Chondrocyte (in vitro differentiated cells): ENCODE measurements at places on chromosomes 5 and 9.
A peak's percentile ranks its signal among the peaks of the same experiment; 100 is the strongest.

GRCh38 chr5:75052192-75053053 lies at the start of gene GCNT4:
TSS of gene GCNT4 (minus strand) at chr5:75052558. CDS start at chr5:75030037, 22,521 bp downstream.
- DNase-seq, result no peak
- peak within 1 kb of the TSS; percentile 88 for H3K4me3 ChIP-seq
- H3K4me1 ChIP-seq, result peaks cover 68% of the 10 kb centered on the region
- no peaks in the 10 kb centered on the region for H3K36me3 ChIP-seq

GRCh38 chr9:86829496-86830046 lies 117.7 kb downstream of the GAS1 start:
- H3K4me1 ChIP-seq, result peaks cover 14% of the 10 kb centered on the region
- H3K27me3 ChIP-seq, result no peaks in the 10 kb centered on the region
- no peak for DNase-seq
- H3K27ac ChIP-seq, result no peak overlapping the region
- H3K4me3 ChIP-seq, result no peak overlapping the region

DNA sequence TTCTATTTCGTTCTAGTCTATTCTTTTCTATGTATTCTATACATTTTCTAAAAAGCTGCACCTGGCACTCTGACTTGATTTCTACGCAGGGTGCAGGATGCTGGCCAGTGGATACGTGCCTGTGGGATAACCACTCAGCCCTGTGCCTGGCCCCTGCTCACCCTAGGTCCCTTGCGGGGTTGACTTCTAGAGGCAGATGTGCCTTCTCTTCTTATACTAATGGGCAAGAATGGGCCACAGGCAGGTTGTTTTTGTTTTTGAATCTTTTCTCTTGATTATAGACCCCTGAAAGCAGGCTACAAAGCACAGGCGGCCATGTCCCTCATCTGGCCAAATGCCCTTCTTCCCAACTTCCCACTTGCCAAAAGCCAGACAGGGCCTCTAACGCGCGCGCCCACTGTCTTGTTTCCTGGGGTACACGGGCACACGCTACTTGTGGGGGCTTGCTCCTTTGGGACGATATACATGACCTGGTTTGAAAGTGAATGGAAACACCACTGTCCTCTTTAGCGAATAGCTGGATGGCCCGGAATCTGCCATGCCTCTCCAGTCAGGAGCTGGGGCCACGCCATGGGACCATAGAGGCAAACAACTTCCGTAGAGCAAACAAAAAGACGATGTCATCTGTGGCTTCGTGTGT lies 162.7 kb upstream of the IRX2 start:
- no peaks in the 10 kb centered on the region for H3K4me1 ChIP-seq
- H3K4me3 ChIP-seq, result no peak overlapping the region
- no peak overlapping the region for H3K27ac ChIP-seq
- no peaks in the 10 kb centered on the region for H3K36me3 ChIP-seq
- no peak for DNase-seq
- no peaks in the 10 kb centered on the region for H3K27me3 ChIP-seq

- no peaks in the 10 kb centered on the region for H3K36me3 ChIP-seq
- H3K4me3 ChIP-seq, result peak overlapping the region; percentile 87
- H3K27ac ChIP-seq, result no peak overlapping the region
Observed at GRCh38 chr5:180090769-180091546, 19.4 kb upstream of the RNF130 start.

DNA sequence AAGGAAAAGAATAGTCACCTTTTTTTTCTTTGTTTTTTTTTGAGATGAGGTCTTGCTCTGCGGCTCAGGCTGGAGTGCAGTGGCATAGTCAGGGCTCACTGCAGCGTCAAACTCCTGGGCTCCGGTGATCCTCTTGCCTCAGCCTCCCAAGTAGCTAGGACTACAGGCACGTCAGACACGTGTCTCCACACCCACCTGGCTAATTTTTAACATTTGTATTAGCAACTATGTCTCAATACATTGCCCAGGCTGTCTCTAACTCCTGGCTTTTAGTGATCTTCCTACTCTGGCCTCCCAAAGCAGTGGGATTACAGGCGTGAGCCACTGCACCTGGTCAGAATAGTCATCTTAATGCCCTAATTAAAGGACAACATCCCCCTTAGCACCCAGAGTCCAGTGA lies 54.4 kb upstream of the CTSL start:
- H3K36me3 ChIP-seq, result peaks cover 27% of the 10 kb centered on the region
- no peaks in the 10 kb centered on the region for H3K27me3 ChIP-seq
- no peak overlapping the region for H3K4me3 ChIP-seq
- peaks cover 2% of the 10 kb centered on the region for H3K4me1 ChIP-seq
- no peak overlapping the region for H3K27ac ChIP-seq
- DNase-seq, result no peak

- peaks cover 15% of the 10 kb centered on the region for H3K4me1 ChIP-seq
- no peaks in the 10 kb centered on the region for H3K36me3 ChIP-seq
- no peak for DNase-seq
- no peaks in the 10 kb centered on the region for H3K27me3 ChIP-seq
- no peak overlapping the region for H3K27ac ChIP-seq
- no peak overlapping the region for H3K4me3 ChIP-seq
Observed at GRCh38 chr5:40601198-40601868, 78.4 kb upstream of the PTGER4 start.

DNA sequence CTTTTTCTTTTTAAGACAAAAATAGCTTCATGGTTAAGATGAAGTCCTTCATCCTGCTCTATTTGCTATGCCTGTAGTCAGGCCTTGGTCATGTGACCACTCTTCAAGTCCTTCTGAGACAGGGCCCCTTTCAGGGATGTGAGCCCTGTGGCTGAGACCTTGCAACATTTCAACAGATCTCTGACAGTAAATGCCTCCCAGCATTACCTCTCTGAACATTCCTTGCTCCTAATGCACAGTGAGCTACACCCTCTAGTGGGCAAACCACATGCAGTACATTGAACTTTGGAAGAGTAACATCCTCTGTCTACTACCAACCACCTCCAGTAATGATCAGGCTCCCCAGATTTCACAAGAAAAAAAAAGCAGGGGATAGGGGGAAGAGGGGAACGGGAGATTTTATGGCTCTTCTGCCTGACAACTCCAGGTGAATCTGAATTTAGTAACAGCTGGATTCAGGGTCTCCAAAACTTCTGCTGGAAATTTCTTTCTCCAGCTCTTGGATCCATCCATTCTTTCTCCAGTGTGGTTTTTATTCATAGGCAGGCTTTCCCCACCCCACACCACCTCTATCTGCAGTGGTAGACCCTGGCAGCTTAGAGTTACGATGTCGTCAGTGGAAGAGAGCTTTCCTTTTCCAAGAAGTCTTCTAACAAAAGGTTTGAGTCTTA lies 8.9 kb upstream of the FBXO38 start:
- no peaks in the 10 kb centered on the region for H3K36me3 ChIP-seq
- no peak for DNase-seq
- H3K27ac ChIP-seq, result no peak overlapping the region
- H3K4me3 ChIP-seq, result no peak overlapping the region

DNA sequence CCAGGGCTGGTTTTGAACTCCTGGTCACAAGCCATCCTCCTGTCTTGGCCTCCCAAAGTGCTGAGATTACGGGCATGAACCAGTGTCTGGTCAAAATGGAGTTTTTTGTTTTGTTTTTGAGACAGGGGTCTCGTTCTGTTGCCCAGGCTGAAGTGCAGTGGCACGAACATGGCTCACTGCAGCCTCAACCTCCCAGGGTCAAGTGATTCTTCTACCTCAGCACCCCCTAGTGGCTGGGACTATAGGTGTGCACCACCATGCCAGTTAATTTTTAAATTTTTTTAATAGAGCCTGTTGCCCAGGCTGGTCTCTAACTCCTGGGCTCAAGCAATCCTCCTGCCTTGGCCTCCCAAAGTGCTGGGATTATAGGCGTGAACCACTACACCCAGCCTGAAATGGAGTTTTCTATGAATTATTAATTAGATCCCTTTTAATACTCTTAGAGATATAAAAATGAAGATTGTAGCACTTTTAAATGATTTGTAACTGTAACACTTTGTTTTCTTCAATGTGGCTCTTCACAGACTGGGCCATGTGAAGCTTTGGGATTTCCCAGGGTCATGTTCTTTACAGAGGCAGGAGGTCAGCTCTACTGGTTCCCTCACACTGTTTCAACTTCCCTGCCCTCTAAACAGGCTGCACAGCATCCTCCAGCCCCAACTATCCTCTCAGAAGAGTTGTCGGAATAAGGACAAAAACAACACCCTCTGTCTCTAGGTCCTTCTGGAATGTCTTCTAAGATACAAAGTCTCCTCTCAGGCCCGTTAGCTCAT lies 32.7 kb upstream of the SPARC start:
- H3K27me3 ChIP-seq, result no peaks in the 10 kb centered on the region
- no peaks in the 10 kb centered on the region for H3K36me3 ChIP-seq
- DNase-seq, result no peak
- H3K4me3 ChIP-seq, result peak overlapping the region; percentile 35

GRCh38 chr5:14505310-14506139 lies 76.1 kb upstream of the OTULINL start:
- peaks cover 3% of the 10 kb centered on the region for H3K4me1 ChIP-seq
- no peaks in the 10 kb centered on the region for H3K27me3 ChIP-seq
- peak; percentile 63 for DNase-seq
- peak overlapping the region; percentile 51 for H3K27ac ChIP-seq
- H3K4me3 ChIP-seq, result no peak overlapping the region
- H3K36me3 ChIP-seq, result peaks cover 38% of the 10 kb centered on the region

- no peaks in the 10 kb centered on the region for H3K27me3 ChIP-seq
- peaks cover 23% of the 10 kb centered on the region for H3K4me1 ChIP-seq
- no peaks in the 10 kb centered on the region for H3K36me3 ChIP-seq
- no peak overlapping the region for H3K27ac ChIP-seq
Observed at GRCh38 chr5:137192293-137192743, 306.8 kb downstream of the SPOCK1 start.

DNA sequence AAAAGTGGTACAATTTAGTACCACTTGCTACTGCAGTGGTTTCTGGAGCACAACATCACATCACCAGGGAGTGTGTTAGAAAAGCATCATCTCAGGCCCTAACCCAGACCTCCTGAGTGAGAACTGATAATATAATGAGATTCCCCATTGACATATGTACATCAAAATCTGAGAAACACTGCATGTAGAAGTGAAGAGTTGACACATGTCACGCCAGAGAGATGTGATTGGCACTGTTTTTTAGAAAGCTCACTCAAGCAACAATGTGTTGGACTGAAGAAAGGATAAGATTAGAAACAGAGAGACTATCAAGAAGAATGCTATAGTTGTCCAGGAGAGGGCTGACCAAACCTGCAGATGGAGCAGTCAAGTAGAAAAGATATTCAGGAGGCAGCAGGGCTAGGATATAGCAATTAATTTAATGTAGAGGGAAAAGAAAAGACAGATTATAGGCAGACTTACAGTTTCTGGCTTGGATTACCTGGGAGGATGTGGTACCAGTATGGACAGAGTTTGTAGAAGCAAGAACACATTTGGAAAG lies 324.4 kb upstream of the ADAMTSL1 start:
- no peak for DNase-seq
- H3K4me3 ChIP-seq, result no peak overlapping the region
- H3K27me3 ChIP-seq, result no peaks in the 10 kb centered on the region
- H3K4me1 ChIP-seq, result peaks cover 17% of the 10 kb centered on the region
- no peaks in the 10 kb centered on the region for H3K36me3 ChIP-seq
- no peak overlapping the region for H3K27ac ChIP-seq
